ENCODE measurements at places on chromosomes 3 and 15. TPM values are rescaled to one million over a fixed set of nuclear protein-coding genes. Genes with fewer than 3 reads are reported as not detected.

FAM131A gene
- 22.5 TPM for polyA plus RNA-seq

ACTRT3 gene
- polyA plus RNA-seq = 0.82 TPM

MAGEF1 gene
- polyA plus RNA-seq = 18.8 TPM

MYRIP gene
- 1.4 TPM for polyA plus RNA-seq

WDR48 gene
- 6.3 TPM for polyA plus RNA-seq

TMCO5A gene
- polyA plus RNA-seq = not detected

GOLGA8T gene
- 0.53 TPM for polyA plus RNA-seq

SLC2A2 gene
- 5.9 TPM for polyA plus RNA-seq

PLA2G4D gene
- 0.05 TPM for polyA plus RNA-seq

C3orf22 gene
- not detected for polyA plus RNA-seq

CILP gene
- polyA plus RNA-seq = 1.1 TPM

NRROS gene
- 0.61 TPM for polyA plus RNA-seq

SLC22A14 gene
- polyA plus RNA-seq = 0.35 TPM
